ENCODE measurements at places on chromosomes 6 and 20.

- no peak for DNase-seq
These were observed 40.1 kb downstream of the TRAF3IP2 start for GRCh38 chr6:111565326-111566221.

DNA sequence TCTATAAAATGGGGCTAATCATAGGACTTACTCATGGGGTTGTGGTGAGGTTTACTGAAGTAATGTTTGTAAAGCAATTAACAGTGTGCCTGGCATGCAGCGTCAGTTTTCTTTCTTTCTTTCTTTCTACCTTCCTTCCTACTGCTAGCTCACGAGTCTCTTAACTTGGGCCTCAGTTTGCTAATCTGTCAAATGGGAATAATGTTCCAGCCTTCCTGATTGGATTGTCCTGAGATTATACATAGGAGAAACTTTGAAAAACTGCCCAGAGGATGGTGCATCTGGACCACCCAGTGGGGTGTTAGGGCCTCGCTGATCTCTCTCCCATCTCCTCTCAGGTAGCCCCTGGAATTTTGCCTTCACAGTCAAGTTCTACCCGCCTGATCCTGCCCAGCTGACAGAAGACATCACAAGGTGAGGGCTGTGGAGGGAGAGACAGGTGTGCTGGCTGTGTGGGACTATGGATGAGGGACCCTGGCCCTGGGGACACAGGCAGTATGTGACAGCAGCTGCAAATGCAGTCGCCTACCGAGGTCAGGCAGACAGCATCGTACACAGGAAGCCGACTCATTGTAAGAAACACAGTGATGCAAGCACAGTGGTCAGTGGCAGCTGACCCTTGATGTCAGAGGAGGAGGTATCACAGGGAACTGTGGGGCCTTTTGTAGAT, 27.5 kb downstream of the EPB41L1 start:
- DNase-seq = no peak

DNA sequence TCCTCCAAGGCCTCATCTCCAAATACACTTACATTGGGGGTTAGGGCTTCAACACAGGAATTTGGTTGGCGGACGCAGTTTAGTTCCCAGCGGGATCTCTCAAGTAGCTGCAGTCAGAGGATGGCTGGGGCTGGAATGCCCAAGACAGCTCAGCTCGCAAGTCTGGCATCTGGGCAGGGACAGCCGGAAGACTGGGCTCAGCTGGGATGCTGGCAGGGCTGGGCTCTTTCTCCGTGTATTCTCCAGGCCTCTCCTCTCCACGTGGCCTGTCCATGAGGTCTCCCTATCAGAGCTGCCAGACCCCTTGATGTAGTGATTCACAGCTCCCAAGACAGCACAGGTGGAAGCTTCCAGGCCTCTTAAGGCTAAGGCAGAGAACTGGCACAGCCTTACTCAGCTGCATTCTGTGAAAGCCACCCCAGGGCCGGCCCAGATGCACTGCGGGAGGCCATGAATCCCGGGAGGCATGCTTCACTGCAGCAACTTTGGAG, 5.0 kb downstream of the FGD2 start:
- DNase-seq = no peak

GRCh38 chr6:151765444-151765886, 42.0 kb upstream of the ESR1 start:
- no peak for DNase-seq

- no peak for DNase-seq
These were observed 360.6 kb upstream of the MAP3K7 start for GRCh38 chr6:90947184-90948064.

DNA sequence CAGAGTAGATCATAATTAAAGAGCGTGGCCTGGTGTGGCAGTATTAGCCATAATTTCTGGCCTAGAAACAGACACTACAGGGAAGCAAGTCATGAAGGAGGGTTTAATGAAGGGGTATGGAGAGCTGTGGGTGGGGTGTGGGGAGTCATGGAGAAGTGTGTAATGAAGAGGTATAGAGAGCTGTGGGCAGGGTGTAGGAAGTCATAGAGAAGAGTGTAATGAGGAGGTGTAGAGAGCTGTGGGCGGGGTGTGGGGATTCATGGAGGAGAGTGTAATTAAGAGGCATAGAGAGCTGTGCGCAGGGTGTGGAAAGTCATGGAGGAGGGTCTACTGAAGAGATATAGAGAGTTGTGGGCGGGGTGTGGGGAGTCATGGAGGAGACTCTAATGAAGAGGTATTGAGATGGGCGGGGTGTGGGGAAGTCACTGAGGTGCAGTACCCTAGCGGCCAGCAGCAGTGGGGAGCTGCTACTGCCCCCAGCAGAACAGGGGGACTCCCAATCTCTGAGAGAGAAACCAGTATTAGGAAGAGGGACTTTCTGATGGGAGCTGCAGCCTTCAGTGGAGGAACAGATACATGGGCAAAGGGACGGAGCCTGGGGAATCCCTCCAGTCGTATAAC, 145.4 kb upstream of the FOXA2 start:
- no peak for DNase-seq

DNA sequence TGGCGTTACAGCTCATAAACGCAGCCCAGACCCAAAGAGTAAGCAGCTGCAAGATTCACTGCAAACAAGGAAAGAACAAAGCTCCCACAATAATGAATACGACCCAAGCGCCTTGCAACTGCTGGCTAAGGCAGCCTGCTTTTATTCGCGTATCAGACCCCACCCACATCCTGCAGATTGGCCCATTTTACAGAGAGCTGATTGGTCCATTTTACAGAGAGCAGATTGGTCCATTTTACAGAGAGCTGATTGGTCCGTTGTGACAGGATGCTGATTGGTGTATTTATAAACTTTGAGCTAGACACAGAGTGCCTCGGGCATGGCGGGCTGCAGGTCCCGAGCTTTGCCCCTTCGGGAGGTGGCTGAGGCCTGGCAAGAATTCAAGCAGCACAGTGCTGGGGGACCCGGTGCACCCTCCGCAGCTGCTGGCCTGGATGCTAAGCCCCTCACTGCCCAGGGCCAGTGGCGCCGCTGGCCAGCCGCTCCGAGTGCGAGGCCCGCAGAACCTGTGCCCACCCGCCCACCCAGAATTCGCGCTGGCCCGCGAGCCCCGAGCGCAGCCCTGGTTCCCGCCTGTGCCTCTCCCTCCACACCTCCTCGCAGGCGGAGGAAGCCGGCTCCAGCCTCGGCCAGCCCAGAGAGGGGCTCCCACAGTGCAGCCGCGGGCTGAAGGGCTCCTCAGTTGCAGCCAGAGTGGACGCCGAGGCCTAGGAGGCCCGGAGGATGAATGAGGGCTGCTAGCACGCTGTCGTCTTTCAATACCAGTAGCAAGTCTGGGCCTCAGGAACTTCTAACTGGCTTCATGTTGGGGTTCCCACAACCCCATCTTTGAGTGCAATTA, 11.2 kb upstream of the RPS10 start:
- DNase-seq = no peak

DNA sequence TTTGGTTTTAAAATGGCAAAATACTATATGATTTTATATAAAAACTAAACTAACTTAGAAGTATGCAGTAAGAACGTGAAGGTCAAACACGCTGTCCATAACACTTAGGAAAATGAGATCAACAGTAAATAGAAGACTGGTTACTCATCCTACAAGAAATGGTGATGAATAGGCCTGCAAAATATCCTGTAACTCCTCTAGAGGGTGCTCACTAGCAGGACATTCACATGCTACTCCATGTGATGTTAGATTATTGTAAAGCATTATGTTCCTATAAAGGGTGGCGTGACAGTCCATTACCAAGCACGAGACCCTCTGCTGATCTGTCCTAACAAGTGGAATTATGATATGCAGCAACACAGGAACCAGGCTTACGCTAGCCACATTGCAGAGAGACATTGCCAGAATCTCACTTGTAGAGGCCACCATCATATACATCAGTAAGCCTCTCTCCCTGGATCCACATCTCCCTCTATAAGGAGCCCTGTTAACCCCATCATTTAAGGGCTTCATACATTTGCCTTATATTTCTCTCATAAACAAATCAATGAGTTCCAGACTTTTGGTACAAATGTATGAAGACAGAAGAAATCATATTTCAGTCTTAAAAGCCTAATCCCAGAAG, 18.0 kb upstream of the DEFB129 start:
- DNase-seq = no peak

GRCh38 chr6:63677282-63677681, 41.7 kb downstream of the PHF3 start:
- no peak for DNase-seq

DNA sequence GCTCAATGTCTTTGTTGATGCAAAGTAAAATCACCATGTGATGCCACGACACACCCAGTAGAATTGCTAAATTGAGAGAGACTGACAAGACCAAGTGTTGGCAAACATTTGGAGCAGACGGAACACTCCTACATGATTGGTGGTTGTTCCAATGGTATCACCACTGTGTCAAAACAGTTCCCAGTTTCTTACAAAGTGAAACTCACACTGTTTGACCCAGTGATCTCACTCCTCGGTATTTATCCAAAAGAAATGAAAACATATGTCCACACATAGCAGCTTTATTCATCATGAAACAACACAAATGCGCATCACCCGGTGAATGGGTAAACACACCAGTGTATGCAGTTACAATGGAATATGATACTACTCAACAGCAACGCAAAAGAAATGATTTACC, 74.0 kb upstream of the SULF2 start:
- no peak for DNase-seq

GRCh38 chr6:133888929-133889556, at the start of gene TCF21:
Gene TCF21 (plus strand): TSS chr6:133889113. CDS start chr6:133889398, 285 bp downstream.
- DNase-seq = no peak

- DNase-seq = no peak
These were observed 356.7 kb upstream of the JARID2 start for GRCh38 chr6:14889188-14889587.

DNA sequence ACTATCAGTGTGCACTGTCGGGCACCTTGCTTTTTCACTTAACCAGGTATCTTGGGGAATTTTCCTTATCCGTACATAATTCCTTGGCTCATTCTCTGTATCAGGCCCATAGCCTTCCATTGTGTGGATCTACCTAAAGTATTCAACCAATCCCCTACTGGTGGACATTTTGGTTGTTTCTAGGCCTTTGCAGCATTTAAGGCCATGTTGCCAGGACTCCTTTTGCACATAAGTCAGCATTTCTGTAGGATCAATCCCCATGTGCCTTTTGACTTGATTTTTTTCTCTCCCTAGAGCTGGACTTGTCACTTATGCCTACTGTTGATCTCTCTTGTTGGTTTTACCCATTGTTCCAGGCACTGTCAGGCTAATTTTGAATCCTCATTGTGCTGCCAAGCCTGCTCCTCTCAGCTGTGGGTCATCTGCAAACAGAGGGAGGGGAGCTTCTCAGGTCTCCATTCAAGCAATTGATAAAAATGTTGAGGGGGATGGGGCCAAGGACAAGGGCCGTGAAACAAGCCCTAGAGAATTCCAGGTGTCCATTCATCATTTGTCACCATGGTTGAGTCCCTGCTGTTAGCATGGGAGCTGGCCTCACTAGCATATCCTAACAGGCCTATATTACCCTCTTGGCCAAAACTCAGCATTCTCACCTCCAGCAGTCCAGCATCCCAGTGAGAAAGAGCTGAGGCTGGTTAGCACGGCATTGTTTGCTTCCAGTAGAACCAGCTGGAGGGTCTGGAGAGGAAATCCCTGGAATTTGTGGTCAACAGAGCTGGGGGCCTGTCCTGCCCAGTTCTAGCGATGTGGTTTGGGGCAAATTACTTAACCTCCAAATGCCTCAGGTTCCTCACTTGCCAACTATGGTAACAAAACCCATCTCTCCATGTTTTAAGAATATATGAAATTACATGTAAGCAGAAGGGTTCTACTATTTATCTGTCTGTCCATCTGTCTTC, 178.4 kb downstream of the MRPL14 start:
- no peak for DNase-seq

DNA sequence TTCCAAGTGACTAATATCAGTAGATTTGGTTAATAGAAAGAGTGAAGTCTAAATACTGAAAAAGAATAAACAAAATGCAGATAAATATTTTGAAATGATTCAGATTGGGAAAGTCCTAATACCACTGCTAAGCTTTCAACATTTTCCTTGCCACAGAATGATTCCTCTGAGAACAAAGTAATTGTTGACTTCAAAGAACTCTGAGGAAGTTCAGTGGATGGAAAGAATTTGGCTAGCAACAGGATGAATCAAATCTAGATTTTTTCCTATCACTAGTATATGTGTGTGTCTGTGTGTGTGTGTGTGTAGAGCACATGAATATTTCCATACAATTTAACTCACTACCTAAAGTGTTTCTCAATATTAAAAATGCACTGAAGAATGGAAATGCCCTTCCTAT, 107.9 kb upstream of the PREP start:
- no peak for DNase-seq

DNA sequence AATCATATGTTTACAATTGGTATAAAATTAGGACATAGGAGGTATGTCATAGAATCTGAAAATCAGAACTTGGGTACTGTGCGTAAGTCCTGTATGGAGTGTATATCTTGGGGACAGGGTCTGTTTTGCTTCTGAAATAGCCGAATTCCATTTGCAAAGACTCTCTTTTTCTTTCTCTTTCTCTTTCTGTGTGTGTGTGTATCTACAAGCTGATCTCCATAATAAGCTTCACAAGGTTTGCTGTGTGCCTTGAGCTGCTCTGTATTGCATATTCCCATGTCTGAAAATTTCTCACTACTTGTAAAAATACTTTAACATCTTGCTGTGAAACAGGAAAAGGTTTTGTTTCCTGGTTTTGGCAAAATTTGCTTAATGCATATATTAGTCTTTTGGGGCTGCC, 29.5 kb downstream of the STX11 start:
- no peak for DNase-seq

GRCh38 chr6:56356426-56356825, 109.0 kb upstream of the COL21A1 start:
- DNase-seq = no peak

DNA sequence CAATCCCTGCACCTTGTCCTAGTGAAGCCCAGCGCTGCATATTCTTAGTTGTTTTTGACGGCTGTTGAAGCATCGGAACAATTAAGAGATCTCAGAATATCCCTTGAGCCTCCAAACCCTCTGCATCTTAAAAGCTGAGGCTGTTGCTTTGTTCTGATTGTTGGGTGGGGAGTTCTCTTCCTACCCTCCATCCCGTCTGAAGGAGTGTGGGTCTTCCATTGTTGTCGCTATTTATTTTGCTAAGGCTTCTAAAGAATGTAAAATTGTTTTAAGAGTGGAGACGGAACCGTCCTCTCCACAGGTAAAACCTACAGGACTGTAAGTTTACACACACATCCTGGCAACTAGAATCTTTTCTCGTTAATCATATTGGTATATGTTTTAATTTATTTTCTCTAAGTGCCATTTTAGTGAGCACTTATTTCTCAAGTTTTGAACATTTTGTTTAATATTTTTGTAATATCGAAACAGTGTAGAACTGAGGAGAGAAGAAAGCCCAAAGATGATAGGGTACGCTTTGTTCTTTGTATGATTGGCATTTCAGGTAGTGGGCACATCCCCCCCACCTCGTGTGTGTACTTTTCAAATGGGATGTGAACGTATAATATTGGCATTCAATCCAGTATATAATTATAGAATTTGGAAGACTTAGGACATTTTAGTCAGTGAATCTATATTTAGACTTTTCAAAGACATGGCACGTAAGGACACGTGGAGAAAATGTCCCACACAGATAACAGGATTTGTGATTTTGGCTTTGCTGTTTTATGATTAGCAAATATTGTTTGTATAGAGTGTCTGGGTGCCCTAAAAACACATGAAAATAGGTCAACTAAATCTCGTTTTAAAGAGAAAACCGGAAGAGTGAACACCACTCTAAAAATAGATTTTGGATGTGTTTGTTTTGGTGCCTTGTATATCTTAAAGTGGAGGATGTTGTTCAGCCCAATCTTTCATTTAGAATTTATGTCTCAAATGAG, 1.3 kb downstream of the RNF146 start:
- DNase-seq = no peak

All from esophagus squamous epithelium (tissue), 5 donors.